ENCODE measurements at places on chromosomes 3 and 15.

GRCh38 chr3:130686833-130687232, 59.8 kb downstream of the PIK3R4 start:
- no peak for DNase-seq

- no peak for DNase-seq
Measured at GRCh38 chr3:123773681-123774431, 110.3 kb downstream of the MYLK start.

GRCh38 chr15:39409876-39410530, 170.9 kb upstream of the THBS1 start:
- no peak for DNase-seq

DNA sequence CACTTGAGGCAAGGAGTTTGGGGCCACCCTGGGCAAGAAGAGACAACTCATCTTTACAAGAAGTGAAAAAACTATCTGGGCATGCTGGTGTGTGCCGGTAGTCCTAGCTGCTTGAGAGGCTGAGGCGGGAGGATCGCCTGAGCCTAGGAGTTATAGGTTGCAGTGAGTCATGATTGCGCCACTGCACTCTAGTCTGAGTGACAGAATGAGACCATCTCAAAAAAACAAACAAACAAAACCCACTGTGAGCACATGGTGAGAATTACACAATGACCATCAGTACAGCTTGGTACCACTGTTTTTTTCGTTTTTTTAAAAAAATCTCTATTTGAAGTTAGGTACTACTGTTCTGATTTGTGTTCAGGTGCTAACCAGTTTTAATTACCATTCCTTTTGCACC, 13.6 kb downstream of the VPS39 start:
- DNase-seq: no peak

DNA sequence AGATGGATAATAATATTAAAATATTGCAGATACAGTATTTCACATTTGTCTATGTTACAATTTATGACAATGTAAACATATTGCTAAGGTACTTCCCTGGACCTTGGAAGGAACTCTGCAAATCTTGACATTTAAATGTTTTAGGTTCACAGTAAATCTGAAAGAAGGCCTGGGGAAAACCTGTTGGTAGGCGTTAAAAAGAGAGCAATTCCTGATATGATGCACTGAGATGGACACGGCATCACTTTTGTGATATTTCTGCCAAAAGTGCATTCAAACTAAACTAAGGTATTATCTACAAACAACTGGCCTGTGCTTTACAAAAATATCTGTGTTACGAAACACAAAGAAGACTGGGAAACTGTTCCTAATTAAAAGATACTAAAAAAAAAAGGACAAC, 6.1 kb upstream of the TP63 start:
- no peak for DNase-seq

GRCh38 chr3:63818282-63819150, 583 bp upstream of the C3orf49 start:
- DNase-seq: peak; percentile 49

DNA sequence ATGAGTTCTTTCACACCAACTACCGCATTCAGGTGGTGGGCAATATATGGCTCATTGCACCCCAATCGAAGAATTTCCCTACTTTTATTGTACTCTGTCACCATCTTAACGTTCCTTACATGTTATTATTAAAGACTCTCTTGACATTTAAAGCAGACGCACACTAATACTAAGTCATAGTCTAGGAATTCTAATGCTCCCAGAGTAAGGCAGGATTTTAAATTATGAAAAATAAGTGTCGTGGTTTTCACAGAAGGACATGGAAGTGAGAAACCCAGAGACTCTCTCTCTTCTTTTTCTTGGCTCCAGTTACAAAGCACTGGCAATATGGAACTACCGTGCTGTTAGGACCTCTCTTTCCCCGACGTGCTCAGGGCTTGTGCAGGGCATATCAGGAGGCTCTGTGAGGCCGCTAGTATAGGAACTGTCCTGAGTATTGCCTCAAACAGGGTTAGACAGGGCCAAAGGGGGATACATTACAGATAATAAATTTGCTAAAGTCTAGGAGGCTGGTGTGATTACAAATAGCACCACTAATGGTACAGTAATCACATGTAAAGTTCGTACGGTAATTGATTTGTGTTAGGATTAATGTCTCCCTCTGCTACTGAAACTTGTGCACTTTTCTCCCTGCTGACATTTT, 590.8 kb downstream of the FOXP1 start:
- DNase-seq: no peak

- DNase-seq: no peak
Measured at GRCh38 chr3:44995142-44995770, 19.2 kb downstream of the EXOSC7 start.

DNA sequence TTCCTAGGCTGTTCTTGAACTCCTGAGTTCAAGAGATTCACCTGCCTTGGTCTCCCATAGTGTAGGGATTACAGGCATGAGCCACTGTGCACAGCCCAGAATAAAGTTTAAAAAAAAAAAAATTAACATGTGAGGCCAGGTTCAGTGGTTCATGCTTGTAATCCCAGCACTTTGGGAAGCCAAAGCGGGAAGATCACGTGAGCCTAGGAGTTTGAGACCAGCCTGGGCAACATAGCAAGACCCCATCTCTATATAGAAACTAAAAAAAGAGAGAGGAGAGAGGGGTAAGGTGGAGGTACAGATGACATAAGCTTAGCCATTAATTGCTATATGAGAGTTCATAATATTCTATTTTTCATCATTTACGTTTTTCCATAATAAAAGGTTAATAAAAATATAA, 21.5 kb downstream of the ZNF148 start:
- no peak for DNase-seq

GRCh38 chr15:85381850-85382751, 1.7 kb downstream of the AKAP13 start:
- no peak for DNase-seq

GRCh38 chr3:63795438-63795837, 23.7 kb upstream of the C3orf49 start:
- DNase-seq: no peak

DNA sequence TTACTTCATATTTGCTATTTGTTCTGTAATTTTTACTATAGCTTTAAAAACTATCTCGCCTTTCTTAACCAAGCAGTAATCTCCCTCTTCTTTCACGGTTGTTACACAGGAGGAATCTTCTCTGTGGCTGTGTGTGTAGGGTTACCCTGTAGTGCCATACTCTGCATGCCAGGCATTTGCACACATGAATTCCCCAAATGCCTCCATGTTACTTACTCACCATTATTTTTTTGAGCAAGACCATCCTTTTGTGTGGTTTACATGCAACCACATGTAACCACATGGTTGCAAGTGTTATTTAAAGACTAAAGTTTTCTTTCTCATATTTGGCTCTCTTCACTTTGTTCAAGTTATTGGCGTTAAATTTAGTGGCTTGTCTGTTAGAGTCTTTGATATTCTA, 45.5 kb downstream of the HPS3 start:
- no peak for DNase-seq

DNA sequence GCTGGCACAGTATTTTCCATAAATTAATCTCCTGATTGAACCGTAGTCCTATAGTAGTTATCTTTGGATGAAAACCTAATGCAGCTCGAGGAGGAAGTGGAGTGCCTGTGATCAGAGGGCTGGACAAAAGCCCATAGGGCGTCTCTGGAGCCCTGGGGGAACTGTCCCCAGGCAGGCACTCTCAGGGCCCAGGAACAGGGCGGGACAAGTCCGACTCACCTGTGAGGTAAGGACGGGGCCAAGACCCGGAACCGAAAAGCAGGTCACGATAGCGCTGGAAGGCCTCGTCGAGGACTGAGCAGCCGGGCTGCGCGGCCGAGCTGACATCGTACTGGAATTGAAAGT, 341 bp downstream of the HEXA start:
- DNase-seq: no peak

GRCh38 chr3:122332551-122332950, 7.5 kb downstream of the CSTA start:
- DNase-seq: no peak

All from stimulated activated CD4-positive, alpha-beta T cell treated with anti-CD3 and anti-CD28 coated beads, Interleukin-4, amount 100 ng/mL, for 1 hour (primary cell).